ENCODE measurements at places on chromosomes 16 and 17.

DNA sequence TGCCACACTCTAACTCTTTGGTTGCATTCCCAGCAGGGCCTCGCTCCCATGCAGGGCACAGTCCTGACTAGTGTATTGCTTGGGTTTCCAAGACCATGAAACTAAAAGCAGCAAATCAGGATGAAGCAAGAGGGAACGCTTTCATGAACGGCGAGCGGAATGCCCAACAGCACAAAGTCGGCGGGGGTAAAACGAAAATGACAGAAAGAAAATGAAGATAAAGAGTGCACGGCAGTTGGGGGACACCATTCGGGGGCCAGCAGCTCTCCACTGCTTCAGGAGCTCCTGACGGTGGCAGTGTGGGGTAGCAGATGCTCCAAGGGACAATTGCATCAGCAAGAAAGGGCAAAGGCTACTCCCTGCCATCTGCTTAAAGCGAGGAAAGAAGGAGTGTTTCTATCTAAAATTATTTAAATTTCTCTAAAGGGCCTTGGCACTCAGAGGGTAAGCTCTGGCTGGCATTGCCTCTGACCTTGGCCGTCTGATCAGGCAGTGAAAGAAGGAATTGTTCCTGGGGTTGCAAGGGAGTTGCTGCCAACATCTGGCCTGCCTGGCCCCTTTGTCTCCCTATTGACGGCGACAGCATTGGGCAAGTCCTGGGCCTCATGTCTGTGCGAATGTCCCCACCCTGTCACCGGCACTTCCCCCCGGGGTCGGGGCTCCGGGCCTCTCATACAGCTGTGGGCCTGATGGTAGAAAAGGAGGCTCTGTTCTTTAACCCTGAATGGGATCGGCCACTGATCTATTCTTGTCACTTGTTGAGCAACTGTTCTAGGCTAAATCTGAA lies 138.2 kb downstream of the CMIP start:
- DNase-seq: no peak

DNA sequence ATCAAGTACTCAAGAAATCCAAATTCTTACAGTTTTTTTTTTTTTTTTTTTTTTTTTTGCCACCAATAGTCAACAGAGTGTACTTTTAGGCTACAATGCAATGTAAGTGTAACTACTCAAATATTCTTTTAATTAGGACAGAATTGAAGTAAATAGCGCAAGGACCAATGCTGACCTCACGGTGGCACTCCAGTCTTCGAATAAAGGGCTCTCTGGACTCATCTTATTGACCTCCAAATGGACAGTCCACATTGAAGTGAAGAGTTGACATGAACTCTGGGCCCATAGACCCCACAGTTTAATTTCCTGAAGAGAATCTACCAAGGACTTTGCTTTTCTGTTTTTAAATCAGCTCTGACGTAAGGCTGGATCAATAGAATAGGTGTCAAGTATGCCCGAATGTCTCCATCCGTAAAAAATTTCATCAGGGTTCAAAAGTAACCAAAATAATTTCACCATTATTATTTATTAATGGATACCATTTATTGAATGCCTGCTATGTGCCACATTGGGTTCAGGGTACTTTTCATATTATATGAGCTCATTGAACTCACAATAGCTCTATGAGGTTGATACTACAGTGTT lies 7.3 kb upstream of the DDX52 start:
- no peak for DNase-seq

GRCh38 chr17:39705786-39706348 lies 6.0 kb downstream of the ERBB2 start:
- DNase-seq: no peak

DNA sequence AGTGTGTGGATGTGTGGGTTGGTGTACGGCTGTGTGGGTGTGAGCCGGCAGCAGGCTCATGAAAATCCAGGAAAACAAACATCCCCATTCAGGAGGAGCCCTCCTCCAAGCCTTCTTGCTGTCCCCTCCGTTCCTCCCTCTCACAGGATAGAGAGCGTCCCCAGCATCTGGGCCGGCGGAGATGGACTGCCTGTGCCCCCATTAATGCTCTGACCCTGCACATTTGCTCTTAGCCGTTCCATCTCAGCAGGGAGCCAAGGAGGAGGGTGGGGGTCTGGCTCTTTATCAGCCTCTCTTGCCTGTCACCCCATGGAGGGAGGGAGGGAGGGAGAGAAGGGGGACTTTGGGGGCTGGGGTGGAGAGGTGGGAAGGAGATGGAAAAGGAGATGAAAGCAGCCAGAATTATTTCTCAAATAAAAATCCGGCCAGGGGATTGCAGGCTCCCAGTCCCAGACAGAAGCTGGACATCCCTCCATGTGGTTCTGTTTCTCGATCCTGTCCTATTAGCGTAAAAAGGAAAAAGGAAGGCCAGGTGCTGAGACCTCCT lies 240.0 kb upstream of the ZFHX3 start:
- DNase-seq: no peak

GRCh38 chr16:50144211-50144610 lies 8.9 kb upstream of the TENT4B start:
- DNase-seq: no peak

DNA sequence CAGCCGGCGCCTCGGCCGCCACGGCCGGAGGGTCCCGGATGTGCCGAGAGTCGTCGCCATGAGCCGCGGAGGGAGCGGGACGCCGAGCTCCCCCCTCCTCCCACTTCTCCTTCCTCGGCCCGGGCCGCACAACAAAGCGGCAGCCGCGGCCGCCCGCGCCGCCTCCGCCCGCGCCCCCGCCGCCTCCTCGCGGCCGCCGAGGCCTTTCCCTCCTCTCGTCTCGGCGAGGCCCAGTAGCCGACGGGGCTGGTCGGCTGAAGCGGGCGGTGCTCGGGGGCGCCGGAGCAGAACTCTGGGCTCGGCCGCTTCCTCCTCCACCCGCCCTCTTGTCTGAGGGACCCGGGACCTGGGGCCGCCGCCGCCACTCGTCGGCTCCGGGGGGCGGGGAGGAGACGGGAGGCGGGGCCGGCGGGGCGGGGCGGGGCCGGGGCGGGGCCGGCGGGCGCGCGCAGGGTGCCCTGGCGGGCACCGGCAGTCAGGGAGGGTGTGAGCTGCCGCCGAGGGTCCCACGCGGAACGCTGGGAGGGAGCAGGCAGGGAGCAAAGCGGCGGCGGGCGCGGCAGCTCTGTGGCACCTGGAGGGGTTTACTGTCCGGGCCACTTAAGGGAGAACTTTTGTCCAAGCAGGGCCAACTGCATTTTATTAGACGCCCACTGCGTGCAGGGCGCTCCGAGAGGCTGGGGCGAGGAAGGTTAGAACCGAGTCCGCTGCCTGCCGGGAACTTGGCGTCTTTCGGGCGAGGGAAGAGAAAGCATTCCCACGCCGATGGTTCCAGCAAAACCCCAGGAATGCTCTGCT lies at the start of gene SMURF2:
TSS of gene SMURF2 (minus strand) at position 332 of the 798 bp plus-strand sequence. CDS start 427 bp downstream, outside the sequence.
- DNase-seq: peak; percentile 66

GRCh38 chr16:3787924-3788661 lies 70.8 kb upstream of the TRAP1 start:
- DNase-seq: no peak

DNA sequence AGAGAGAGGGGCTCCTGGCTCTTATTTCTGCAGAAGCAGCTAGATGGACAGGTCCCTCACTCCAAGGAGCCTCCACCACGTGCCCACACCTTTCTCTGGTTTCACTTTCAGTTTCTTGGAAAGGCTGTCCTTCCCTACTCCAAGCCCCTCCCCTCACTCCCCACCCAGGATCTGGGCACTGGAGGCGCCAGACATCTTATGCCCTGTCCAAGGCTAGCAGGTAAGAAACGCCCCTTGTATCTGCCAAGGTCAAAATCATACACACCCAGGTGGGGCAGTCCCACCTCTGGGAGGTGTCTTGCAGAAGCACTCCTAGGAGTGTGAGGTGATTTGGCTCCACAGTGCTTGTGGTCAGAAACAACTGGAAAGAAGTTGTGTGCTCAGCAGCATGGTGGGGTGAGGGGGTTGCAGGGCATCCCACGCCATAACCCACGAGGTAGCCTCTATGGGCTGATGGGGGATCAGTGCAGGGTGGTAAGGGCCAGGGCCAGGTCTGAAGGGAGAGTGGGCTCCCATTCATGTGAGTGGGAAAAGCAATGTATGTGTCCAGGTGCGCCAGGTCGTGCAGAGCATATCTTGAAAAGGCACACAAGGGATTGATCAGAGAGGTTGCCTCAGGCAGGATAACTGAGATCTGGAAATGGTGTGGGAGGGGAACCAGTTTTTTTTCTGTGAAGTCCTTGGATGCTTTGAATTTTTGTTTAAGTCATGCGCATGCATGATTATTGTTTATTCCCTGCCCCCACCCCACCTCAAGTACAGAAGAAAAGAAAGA lies 31.8 kb upstream of the PRM1 start:
- no peak for DNase-seq

GRCh38 chr16:59611556-59611955 lies 877.4 kb upstream of the GOT2 start:
- no peak for DNase-seq

DNA sequence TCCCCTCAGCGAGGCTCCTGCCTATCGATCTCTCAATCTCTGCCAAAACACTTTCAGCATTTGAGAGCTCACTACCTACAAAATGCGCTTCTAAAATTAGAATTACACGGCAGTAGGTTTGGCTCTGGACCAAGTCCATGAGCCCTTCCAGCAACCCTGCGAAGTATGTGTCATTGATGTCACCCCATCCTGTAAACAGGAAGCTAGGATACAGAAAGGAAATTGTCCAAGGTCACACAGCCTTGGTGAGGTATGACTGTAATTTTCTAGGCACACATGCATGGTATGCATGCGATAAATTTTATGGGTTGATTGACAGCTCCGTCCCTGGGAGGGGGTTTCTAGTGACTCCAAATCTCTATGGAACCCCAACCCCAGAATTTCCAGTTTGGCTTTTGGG lies 330.3 kb upstream of the CDH5 start:
- no peak for DNase-seq

GRCh38 chr17:2017274-2017941 lies 7.7 kb downstream of the RTN4RL1 start:
- DNase-seq: no peak

GRCh38 chr16:13957197-13958078 lies 37.5 kb downstream of the ERCC4 start:
- no peak for DNase-seq

- no peak for DNase-seq
Measured at GRCh38 chr17:72382971-72383722, 262.3 kb downstream of the SOX9 start.

DNA sequence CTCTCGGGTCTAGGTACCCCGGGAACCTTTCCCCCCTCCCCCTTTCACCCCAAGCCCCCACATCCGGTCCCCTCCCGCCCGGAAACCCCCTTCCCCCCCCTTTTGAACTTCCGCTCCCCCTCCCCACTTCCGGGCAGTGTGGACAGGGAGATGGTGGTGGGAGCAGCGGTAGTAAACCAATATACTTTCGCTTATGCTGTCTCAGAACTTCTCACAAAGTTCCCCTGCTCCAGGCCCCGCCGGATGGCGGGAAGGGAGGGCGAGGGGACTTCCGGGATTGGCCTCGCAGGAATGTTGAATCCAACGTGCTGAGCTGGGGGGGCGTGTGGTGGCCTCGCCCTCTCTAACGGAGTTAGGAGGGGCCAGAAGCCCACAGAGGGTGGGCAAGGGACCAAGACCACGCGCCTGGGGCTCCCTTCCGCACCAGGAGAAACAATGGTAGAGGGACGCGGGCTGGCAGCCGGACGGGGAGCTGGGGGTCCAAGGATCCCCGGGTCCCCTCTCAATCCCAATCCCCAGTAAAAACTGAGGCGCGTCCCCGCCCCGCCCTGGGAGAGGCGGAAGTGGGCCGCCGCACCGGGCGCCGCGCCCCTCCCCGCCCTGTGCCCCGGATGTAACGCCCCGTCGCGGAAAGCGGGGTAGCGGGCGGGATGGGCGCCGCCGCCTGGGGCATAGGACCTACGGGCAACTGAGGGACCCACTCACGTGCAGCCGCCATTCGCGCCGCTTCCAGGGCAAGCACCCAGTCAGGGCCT lies 742 bp downstream of the PFN1 start:
- DNase-seq: peak; percentile 59

GRCh38 chr16:75319513-75320411 lies 68.3 kb upstream of the BCAR1 start:
- DNase-seq: no peak

DNA sequence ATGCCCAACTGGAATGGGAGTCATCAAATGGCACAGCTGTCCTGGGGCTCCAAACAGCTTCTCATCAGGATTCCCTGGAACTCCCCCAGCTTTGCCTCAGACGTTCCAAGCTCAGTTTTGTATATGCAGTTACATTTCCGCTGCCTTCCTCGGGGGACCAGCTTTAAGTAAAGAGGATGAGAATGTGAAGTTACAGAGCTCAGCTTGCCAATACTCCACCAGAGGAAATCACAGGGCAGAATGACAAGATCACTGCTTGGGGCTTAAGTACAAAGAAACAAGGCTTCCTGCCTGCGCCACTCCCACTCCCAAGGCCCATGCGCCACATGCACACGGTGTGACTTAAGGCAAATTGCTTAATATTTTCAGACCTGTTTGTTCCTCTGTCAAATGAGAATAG lies 272.4 kb upstream of the CDH11 start:
- DNase-seq: no peak
